Heart right ventricle (tissue), 16 donors: ENCODE measurements at places on chromosomes 12 and 14. TPM values are rescaled to one million over a fixed set of nuclear protein-coding genes. Genes with fewer than 3 reads are reported as not detected.

The ZC2HC1C gene
- total RNA-seq, result 9.0 TPM

The WNK1 gene
- 289 TPM for total RNA-seq

The C1QL4 gene
- total RNA-seq, result not detected

The TBX3 gene
- total RNA-seq, result 14.6 TPM

The KRT73 gene
- not detected for total RNA-seq

The KRT4 gene
- not detected for total RNA-seq

The BCL2L14 gene
- not detected for total RNA-seq

The ST8SIA1 gene
- 2.1 TPM for total RNA-seq

The CDKN3 gene
- 9.3 TPM for total RNA-seq

The CCDC198 gene
- total RNA-seq, result not detected

The GPR84 gene
- total RNA-seq, result 0.17 TPM

The ARHGEF40 gene
- total RNA-seq, result 17.9 TPM

The PTPN6 gene
- total RNA-seq, result 32.5 TPM

The ENTPD5 gene
- 7.7 TPM for total RNA-seq

The MLXIP gene
- 20.1 TPM for total RNA-seq

The LRRC10 gene
- 29.0 TPM for total RNA-seq

The CIT gene
- 3.0 TPM for total RNA-seq

The KCNMB4 gene
- total RNA-seq, result 1.4 TPM

The VRTN gene
- total RNA-seq, result not detected

The GZMB gene
- total RNA-seq, result 0.83 TPM

The ANKS1B gene
- 1.9 TPM for total RNA-seq

The HAL gene
- total RNA-seq, result 0.93 TPM

The SLC5A8 gene
- not detected for total RNA-seq

The SERPINA5 gene
- total RNA-seq, result 1.1 TPM

The TCL1B gene
- not detected for total RNA-seq

The INHBE gene
- total RNA-seq, result not detected

The IKBIP gene
- total RNA-seq, result 6.5 TPM

The INSM2 gene
- total RNA-seq, result not detected

The RNASE3 gene
- not detected for total RNA-seq

The FNTB gene
- 14.6 TPM for total RNA-seq

The KRT85 gene
- total RNA-seq, result not detected

The KRT74 gene
- total RNA-seq, result not detected

The GLS2 gene
- total RNA-seq, result 0.34 TPM

The SLC38A6 gene
- total RNA-seq, result 8.9 TPM

The KLRF1 gene
- total RNA-seq, result 0.19 TPM

The HCAR1 gene
- total RNA-seq, result 0.09 TPM

The SYNDIG1L gene
- total RNA-seq, result 0.15 TPM

The MUCL1 gene
- total RNA-seq, result not detected

The TMEM116 gene
- total RNA-seq, result 40.4 TPM

The NANOG gene
- not detected for total RNA-seq

The C12orf76 gene
- total RNA-seq, result 7.3 TPM

The CCER1 gene
- total RNA-seq, result not detected
